ENCODE measurements at places on chromosomes 4 and X. TPM values are rescaled to one million over a fixed set of nuclear protein-coding genes. Genes with fewer than 3 reads are reported as not detected.

Gene RTL5
- not detected for total RNA-seq

Gene PNMA6A
- total RNA-seq, result not detected

Gene GALNT7
- total RNA-seq, result 19.9 TPM

Gene BCOR
- 7.5 TPM for total RNA-seq

Gene LIMCH1
- 36.6 TPM for total RNA-seq

Gene CD38
- total RNA-seq, result not detected

Gene MAGEA2
- total RNA-seq, result not detected

DNA sequence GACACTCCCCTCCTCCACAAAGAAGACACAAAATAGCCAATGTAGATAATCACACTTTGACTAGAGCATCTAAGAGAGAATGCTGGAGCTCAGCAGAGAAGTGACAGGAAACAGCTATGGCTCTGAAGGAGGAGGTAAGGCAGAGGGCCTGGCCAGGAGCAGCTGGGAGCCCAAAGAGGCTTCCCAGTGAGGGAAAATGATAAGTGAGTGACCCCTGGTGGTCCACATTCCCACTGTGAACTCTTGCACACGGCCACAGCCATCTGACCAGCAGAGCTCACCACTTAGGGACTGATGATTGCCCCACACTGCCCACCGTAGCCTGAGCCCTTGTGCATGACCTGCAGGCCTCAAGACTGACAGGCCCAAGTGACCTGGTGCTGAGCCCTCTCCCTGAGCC is 162.7 kb upstream of the GALNTL6 start:
- H3K27me3 ChIP-seq, result peaks cover 75% of the 10 kb centered on the region
- H3K36me3 ChIP-seq, result no peaks in the 10 kb centered on the region
- no peak overlapping the region for H3K4me3 ChIP-seq
- H3K27ac ChIP-seq, result no peak overlapping the region
- no peaks in the 10 kb centered on the region for H3K4me1 ChIP-seq

- no peaks in the 10 kb centered on the region for H3K4me1 ChIP-seq
- H3K36me3 ChIP-seq, result no peaks in the 10 kb centered on the region
- no peak overlapping the region for H3K27ac ChIP-seq
Observed at GRCh38 chrX:15834053-15834452, 20.6 kb downstream of the AP1S2 start.

GRCh38 chr4:182102576-182102975 is 140.6 kb upstream of the TENM3 start:
- H3K27ac ChIP-seq, result no peak overlapping the region
- DNase-seq, result no peak
- H3K27me3 ChIP-seq, result no peaks in the 10 kb centered on the region
- H3K36me3 ChIP-seq, result no peaks in the 10 kb centered on the region

GRCh38 chr4:100819505-100819904 is 301.7 kb upstream of the EMCN start:
- H3K27me3 ChIP-seq, result no peaks in the 10 kb centered on the region
- no peak overlapping the region for H3K27ac ChIP-seq
- no peaks in the 10 kb centered on the region for H3K36me3 ChIP-seq
- DNase-seq, result no peak

GRCh38 chrX:70769659-70770227 is 138.8 kb downstream of the TEX11 start:
- H3K27ac ChIP-seq, result no peak overlapping the region
- H3K27me3 ChIP-seq, result peaks cover 58% of the 10 kb centered on the region
- H3K4me1 ChIP-seq, result no peaks in the 10 kb centered on the region
- H3K4me3 ChIP-seq, result no peak overlapping the region
- no peaks in the 10 kb centered on the region for H3K36me3 ChIP-seq
